ENCODE measurements at places on chromosomes 16 and 17.
A peak's percentile ranks its signal among the peaks of the same experiment; 100 is the strongest.

GRCh38 chr16:72836985-72837384 is 210.9 kb downstream of the ZFHX3 start:
- DNase-seq = no peak

GRCh38 chr16:49959552-49960277 is 65.3 kb upstream of the CNEP1R1 start:
- no peak for DNase-seq

DNA sequence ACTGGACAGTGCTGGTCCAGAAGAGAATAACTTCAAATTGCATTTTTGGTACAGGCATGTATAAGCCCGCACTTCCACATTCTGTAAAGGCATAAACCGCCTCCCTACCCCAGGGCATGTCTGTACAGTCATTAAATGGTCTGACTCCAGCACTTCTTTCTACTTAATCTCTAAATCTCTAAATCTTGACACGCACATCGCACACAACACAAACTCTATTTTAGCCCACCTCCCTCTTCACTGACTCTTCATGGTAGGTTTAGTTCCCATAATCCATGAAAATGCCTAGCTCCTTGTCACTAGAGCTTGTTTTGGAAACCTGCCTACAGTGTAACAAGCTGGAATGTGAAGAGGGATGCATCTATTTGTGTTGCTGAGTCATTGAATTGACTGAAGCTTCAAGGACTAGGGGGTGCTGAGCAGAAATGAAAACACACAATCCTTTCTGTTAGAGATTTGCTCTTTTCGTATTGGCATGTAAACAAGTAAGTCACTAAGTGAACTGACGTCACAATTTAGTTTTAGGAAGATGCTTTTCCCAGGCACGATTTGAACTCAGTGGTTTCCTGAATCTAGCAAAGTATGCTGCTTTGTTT is 1.6 kb upstream of the DUSP14 start:
- no peak for DNase-seq

GRCh38 chr17:50149091-50149416 is 1.4 kb downstream of the PPP1R9B start:
- DNase-seq = no peak

- no peak for DNase-seq
Observed at GRCh38 chr17:39818358-39819000, 45.6 kb downstream of the IKZF3 start.

GRCh38 chr17:63156986-63157385 is 191.0 kb downstream of the TANC2 start:
- DNase-seq = no peak

GRCh38 chr17:71937914-71938313 is 182.9 kb upstream of the SOX9 start:
- no peak for DNase-seq

GRCh38 chr17:59154292-59154720 is 680 bp downstream of the SKA2 start:
- DNase-seq = peak; percentile 66

GRCh38 chr17:41416479-41416878 is 7.9 kb downstream of the KRT37 start:
- no peak for DNase-seq

GRCh38 chr17:78241277-78242023 is 10.0 kb downstream of the TMEM235 start:
- peak; percentile 96 for DNase-seq

DNA sequence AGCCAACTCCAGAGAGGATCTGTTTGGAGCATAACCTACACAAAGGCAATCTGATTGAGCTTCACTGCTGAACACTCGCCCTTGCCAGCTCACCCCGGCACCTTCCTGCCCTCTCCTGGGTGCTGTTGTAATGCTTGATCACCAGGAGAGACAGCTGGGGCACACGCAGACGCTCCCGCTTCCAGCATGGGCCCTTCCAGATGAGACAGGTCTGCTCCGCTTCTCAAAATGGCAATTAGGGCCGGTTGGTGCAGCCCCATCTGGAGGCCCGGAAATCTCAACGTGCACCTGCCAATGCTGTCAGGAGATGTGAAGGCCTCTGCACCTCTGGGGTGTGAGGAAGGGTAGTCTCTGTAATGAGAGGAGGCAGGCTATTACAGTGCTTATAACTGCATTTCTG is 206.1 kb downstream of the ABCC12 start:
- DNase-seq = no peak

GRCh38 chr16:52629296-52629695 is 82.4 kb upstream of the TOX3 start:
- DNase-seq = no peak

DNA sequence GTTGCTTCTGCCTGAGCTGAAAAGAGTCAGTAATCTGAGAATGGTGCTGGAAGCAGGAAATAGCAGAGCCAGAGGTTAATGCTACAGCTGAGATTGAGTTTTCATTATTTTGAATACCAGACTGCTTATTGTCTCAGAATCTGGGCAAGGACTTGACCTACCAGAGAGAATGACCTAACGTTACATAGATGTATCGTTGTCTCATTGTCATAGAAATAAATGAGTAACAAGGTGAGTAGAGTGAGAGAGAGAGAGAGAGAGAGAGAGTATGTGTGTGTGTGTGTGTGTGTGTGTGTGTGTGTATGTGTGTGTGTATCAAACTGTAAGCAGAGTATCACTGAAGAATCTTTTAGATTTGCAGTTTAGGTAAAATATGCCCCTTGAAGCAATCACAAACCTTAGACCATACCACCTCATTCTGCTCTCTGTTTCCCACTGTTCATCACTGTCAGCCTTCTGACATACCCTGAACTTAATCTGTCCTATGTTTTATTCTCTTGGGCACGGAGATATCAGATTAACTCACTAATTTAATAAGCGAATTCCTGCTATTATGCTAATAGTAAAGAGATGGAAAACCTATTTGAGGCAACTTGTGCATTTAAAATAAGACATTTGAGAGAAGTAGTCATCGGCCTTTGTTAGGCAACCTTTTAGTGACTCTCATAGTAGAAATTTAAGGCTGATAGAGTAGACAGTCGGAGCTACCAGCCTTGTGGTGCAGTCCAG is 87.8 kb downstream of the CYB561 start:
- no peak for DNase-seq

- peak; percentile 9 for DNase-seq
Observed at GRCh38 chr16:83247767-83248372, 559.9 kb upstream of the HSBP1 start.

DNA sequence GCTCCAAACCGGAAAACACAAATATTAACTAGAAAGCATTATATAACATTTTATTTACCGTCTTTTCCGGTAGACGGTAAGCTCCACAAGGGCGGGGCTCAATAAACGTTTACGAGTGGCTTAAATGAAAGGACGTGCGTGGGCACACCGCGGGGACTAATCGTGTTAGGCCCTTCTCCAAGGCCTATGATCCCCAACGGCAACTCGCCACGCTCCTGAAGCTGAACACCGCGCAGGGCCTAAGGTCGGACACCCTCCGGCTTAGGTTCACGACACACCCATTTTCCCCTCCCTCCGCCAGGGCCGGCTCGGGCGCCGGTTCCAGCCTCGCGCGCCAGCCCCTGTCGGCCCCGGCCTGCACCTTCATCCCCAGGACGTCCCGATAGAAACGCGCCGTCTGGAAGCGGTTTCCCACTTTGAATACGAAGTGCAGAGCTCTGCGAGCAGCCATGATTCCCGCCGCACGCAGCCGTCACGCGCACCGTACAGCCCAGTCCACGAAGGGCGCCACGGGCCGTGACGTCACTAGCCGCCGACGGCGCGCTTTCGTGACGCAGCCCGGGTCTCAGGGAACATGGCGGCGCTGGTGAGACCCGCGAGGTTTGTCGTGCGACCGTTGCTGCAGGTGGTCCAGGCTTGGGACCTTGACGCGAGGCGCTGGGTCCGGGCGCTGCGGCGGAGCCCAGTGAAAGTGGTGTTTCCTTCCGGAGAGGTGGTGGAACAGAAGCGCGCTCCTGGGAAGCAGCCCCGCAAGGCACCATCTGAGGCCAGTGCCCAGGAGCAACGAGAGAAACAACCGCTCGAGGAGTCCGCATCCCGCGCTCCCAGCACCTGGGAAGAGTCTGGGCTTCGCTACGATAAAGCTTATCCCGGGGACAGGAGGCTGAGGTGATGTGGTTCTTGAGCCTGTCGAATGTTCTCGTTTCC is at the start of the genes GLOD4 and MRM3:
TSS of gene GLOD4 (minus strand) at position 476 of the 927 bp plus-strand sequence. CDS start at position 451, 25 bp downstream.
TSS of gene MRM3 (plus strand) at position 549 of the 927 bp plus-strand sequence. CDS start at position 575, 26 bp downstream.
- peak; percentile 87 for DNase-seq

GRCh38 chr17:27455914-27456680 is at the start of gene KSR1:
Gene KSR1, plus strand, starts transcription at chr17:27456448. Its CDS starts 196 bp downstream, at chr17:27456644.
- peak; percentile 80 for DNase-seq

DNA sequence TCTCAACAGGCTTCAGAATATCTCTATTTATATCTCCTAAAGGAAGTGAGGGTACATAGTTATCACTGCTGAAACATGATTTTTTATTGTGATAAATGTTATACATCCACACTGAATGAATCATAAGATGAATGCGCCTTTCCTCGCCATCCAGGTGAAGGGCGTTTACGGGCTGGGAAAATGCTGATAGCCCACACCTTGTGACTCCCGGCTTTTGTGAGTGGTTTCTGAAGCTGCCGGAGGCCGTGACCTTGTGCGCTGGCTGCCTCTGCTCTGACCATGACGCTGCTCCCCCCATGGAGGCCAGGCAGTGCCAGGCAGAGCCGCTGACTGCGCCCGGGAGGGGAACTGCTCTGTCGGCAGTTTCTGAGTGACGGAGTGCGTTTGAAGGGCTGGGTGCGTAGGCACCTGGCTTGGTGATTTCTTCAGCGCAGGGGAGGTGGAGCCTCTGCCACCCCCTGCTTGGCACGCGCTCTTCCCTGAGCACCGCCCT is 97.2 kb downstream of the RAP1GAP2 start:
- peak; percentile 17 for DNase-seq

- no peak for DNase-seq
Observed at GRCh38 chr16:56192635-56192945, 1.3 kb downstream of the GNAO1 start.

DNA sequence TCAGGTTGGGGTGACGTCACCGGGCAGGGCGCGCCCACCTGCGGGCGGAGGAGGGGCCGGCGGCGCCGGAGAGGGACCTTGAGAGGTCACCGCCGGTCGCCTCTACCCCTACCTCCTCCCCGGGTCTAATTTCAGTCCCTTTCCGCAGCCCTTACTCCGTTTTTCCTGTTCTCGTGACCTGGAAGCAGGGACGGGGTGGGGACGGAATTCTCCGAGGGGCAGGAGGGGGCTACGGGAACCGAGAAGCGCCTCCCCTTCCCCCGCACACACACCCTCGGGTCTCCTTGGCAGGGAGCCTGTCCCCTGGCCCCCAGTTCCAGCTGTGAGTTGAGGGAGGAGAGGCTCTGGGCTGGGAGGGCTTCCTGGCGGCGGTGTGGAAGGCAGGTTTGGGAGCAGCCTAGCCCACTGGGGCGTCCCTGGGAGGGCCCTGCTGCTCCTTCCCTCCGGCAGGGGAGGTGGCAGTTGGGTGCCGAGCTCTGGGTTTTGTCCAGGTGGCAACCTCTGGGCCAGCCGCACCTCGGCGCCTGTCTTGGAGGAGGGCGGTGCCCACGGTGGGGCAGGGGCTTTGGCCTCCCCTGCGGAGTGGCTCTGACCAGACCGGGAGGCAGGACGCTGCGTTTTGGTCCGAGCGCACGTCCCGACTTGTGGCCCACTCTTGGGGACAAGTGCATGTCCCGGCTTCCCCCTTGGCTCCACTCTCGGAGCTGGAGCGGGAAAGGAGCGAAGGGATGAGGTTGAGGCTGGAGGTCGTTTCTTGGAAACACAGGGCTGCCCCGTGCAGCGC is 773 bp downstream of the SYNGR3 start:
- no peak for DNase-seq

- no peak for DNase-seq
Observed at GRCh38 chr17:81549031-81549557, 3.1 kb downstream of the FAAP100 start.

DNA sequence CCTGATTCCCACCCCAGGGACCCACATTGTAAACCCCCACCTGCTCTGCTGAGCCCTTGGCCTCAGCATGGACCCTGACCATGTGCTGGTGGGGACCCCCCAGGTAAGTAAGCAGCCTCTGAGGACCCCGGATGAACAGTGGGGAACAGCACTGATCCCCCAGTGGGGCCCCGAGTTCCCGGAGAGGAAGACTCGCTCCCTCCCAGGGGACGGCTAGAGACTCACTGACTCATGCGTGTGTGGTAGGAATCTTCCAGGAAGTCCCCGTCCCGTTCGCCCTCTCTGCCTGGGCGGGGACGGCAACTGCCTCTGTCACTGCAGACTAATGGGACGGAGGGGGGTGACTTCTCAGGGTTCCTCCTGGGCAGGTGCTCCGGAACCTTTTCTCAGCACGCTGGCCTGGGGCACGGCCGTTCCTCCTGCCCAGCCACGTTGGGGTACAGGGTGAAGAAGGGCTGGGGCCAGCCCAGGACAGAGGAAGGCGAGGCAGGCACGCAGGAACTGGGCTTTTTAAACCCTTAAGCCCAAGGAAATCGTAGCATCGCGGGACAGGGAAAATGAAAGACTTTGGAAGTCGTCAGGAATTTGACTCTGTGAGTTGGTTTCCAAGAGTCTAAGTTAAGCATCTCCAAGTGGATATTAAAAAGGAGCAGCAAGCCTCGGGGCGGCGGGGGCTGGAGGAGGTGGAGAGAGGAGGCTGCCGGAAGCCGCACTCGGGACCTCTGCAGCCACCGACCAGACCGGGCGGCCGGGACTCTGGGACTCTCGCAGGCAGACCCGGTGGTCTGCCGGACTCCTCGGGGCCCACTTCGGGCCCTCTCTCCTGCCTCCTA is 178.7 kb downstream of the SEC14L1 start:
- no peak for DNase-seq

DNA sequence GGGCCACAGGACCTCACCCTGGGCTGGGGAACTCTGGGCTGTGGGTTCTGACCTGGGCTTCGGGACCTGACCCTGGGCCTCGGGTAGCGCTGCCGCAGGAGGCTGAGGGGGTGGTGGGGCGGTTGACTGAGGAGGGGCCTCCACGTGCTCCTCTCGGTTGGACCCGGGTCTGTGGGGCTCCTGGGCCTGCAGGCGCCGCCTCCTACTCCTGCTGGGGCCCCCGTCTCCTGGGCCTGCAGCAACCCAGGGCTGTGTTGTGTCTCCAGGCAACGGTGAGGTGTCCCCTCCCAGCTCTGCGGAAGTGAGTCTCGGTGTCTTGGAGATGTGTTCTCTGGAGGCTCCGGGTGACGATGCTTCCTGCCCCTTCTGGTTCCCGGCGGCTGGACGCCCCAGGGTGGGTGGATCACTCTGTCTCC is 41.5 kb upstream of the GNG13 start:
- peak; percentile 46 for DNase-seq
